ENCODE measurements at places on chromosomes 13 and 19. TPM values are rescaled to one million over a fixed set of nuclear protein-coding genes. Genes with fewer than 3 reads are reported as not detected.
A peak's percentile ranks its signal among the peaks of the same experiment; 100 is the strongest.

DNA sequence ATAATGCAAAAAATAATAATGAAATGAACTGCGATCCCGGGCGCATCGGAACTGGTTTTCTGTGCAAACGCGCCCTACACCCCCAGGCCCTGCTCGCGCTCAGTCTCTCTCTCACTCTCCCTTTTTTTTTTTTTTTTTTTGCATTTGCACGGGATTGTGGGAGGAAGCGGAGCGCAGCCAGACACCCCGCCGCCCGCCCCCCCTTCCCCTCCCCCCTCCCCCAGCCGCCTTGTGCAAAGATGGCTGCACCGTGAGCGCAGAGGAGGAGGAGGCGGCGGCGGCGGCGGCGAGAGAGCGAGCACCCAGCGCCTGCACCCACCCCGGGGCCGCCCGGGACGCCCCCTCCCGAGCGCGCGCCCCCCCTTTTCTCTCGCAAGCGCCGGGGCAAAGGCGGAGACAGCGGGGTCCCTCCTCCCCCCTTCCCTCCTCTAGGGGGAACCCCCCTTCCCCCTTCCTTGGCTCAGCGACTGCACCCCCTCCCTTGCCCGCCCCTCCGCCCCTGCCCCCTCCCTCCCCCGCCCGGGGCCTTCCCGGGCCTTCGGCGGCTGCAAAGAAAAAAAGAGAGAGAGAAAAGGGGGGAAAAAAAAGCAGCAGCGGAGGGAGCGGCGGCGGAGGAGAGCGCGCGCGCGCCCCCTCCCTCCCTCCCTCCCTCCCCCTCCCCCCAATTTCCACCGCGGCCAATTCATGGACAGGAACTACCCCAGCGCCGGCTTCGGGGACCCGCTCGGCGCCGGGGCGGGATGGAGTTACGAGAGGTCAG, at the start of gene PRR12:
Gene PRR12 (plus strand): TSS at position 212 of the 760 bp plus-strand sequence. CDS start 473 bp downstream, at position 685.
- peak; percentile 75 for DNase-seq

GRCh38 chr13:24168392-24168750, 7.9 kb downstream of the SPATA13 start:
- no peak for DNase-seq

DNA sequence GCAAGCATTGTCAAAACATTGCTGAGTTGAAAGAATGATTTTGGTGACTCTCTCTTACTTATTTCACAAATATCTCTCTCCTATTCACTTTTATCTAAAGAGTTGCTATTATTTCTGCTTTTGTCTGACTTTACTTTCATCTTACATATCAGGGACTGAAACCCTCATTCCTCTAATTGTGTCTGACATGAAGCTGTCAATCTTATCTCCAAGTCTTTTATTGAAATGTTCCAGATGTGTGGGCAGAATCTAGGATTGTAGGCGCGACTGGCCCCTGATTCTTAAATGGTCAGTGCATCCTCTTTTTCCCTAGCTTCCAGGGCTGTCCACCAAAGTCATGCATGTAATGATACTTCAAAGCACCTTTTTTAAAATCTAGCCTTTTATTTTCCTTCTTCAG, 174.6 kb downstream of the NDFIP2 start:
- no peak for DNase-seq

DNA sequence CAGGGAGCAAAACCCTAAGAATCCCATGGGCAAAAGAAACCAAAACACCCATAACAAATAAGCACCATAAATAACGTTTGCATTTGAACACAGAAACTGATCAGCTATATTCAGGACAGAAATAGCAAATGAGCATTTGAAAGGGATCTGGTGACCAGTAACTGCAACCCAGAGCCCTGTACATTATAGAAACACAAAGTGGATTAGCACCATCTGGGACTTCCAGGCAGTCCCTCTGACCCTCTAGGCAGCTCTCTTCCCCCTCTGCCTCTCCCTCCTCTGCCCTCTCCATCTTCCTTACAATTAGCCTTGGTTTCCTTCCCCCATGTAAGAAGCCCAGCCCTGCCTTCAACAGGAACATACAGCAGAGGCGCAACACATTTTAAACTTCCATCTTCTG, 215.0 kb downstream of the DCLK1 start:
- no peak for DNase-seq

- no peak for DNase-seq
Observed at GRCh38 chr13:23160638-23161480, 19.9 kb upstream of the SGCG start.

DNA sequence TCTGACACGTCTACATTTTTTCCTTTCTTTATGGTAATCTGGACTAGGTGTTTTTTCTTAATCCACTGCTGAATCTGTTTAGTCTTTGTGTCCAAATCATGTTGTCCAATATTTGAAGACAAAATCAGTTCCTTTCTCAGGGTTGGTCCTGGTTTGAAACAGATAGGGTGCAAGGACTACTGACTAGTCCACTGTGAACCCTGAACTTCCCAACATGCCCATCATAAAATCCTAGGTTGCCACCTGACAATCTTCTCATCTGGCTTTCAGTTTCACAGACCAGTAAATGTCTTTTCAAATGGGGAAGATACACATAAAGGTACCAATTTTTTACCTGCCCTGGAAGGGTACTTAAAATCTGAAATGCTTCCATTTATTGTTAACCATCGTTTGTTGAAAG, 12.7 kb downstream of the GTF3A start:
- DNase-seq: no peak

GRCh38 chr19:16518483-16519229, 22.5 kb downstream of the C19orf44 start:
- no peak for DNase-seq

DNA sequence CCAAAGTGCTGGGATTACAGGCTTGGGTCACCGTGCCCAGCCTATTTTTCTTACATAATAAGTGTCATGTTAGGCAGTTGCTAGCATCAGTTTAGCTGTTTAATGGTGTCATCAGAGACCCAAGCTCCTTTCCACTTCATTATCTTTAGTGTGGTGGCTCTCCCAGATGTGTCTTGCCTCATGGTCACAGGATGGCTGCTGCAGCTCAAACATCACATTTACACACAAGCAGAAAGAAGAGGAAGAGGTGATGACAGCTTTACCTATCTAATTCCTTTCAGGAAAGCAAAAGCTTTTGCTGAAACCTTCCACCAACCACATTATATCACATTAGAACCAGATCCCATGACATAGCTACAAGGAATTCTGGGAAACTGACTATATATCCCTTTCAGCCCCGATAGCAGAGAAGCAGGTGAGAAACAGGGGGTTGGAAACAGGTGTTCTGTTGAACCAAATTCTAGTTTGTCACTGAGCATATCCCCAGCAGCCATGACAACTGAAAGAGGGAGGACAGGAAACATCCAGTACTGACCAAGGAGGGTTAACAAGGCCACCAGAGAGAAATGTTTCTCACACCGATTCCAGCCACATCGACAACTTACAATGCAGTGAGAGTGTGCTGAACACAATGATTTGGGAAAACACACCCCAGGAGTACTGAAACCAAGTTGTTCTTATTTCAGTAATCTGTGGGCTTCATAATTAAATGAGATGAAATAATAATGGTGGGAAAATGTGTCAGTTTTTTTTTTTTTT, 617.0 kb downstream of the UQCRFS1 start:
- no peak for DNase-seq

GRCh38 chr13:79802389-79803085, 321.6 kb downstream of the NDFIP2 start:
- no peak for DNase-seq

DNA sequence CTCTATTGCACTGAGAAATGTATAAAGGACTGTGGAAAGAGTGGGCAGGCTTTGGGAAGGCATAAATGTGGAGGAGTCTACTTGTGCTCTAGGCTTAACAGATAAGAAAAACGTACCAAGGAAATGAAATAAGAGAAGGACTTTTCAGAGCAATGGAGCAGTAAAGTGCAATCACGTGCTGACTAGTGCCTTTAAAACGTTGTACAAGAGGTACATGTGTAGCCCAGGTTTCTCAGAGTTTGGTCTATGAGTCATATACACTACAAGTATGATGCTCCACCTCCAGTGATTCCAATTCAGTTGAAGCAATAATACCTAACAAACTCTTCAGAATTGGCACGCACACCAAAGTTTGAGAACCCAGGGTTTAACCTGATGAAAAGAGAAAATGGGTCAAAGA, 13.4 kb upstream of the FNDC3A start:
- DNase-seq: no peak

GRCh38 chr19:56838024-56838908, 2.3 kb downstream of the PEG3 start:
- peak; percentile 83 for DNase-seq

DNA sequence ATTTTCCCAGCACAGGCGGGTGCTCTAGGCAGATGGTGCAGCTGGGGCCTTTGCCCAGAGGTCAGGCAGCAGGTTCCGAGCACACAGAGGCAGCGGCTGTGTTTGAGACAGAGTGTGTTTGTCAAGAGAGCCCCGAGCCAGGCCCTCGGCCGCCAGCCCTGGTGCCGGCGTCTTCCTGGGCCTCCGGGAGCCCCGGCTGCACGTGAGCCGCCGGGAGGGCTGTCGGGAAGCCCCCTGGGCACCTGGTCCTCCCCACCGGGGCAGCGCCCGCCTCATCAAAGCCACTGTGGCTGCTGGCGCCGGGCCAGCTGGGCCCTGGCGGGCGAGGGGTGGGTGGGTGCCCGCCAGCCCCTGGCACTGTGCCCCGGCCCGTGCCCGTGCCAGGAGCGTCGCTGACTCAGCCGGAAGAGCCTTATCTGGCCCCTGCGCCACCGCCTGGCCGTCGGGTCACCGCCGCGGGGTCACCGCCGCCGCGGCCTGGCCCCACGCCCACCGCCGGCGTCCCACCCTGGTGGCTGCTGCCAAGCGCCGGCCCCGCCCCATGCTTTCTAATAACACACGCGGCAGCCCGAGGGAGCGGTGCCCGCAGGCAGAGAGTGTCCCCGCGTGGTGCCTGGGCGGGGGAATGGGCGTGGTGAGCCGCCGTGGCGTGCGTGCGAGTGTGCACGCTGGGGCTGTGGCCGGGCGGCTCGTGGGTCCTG, 14.9 kb downstream of the ARID3A start:
- peak; percentile 91 for DNase-seq

PRRG2 gene
- 0.76 TPM for total RNA-seq

CLIP3 gene
- total RNA-seq: 3.6 TPM

MYO1F gene
- 9.3 TPM for total RNA-seq

LILRA1 gene
- 0.92 TPM for total RNA-seq
